ENCODE measurements at places on chromosomes 11 and 22.
A peak's percentile ranks its signal among the peaks of the same experiment; 100 is the strongest.

DNA sequence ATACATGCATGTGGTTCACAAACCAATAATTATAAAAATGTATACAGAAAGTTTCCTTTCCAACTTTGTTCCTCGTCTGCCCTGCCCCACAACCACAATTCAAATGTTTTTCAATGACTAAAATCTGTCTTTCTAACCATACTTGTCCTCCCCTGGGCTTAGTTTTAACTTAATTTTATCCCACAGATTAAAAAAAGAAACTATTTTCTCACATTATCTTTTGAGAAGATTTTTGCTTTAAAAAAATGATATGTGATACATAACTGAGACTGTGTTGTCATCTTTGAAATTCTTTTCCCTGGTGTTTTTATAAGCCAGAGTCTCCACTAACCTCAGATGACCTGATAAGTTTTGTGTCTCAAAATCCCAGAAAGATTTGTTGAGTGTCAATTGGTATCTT, 79.0 kb downstream of the FDX1 start:
- DNase-seq = no peak

DNA sequence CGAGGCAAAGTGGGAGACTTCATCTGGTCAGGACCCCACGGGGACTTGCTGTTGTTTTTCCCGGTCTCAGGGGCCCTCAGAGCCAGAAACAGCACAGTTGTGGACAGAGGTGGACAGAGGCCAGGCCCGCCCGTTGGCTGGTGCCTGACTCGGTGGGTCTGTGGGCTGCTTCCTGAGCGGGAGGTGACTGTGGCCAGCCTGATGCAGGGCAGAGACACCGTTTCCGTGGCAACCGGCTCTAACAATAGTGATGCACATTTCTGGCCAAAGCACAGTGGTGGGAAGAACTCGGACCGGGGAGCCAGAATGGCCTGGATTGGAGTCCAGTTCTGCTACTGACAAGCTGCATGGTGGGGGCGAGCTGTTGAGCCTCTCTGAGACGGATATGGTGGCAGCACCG, 58.7 kb upstream of the ATXN10 start:
- no peak for DNase-seq

GRCh38 chr11:507727-508515, 879 bp upstream of the RNH1 start:
- DNase-seq = no peak

GRCh38 chr11:10917802-10918201, 59.9 kb upstream of the ZBED5 start:
- DNase-seq = no peak

DNA sequence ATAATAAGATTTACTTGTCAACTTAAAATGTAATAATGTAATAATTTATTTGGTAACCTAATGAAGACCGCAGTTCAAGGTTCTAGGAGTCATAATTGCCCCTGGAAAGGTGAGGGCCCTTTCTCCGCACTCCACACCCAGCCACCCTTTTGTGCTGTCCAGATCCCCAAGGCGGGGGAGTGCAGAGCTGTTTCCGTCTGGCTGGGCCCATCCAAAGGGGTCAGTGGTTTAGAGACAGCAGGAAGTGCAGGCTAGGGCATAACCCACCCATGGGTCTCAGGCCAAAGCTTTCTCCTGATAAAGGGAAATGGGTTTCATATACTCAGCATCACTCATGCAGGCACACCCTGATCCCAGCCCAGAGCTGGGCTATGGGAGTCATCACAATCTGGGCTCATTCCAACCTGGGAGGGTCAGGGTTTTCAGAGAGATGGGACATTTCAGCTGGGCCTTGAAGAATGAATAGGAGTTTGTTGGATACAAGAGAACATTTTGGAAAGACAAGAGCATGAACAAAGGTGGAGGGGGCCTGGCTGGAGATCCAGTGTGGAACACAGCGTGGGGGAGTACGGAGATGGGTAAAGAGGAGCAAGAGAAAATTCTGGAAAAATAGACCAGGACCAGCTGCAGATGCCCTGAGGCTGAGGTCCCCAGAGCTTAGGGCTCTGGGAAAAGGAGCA, 432.2 kb downstream of the TBC1D22A start:
- no peak for DNase-seq

DNA sequence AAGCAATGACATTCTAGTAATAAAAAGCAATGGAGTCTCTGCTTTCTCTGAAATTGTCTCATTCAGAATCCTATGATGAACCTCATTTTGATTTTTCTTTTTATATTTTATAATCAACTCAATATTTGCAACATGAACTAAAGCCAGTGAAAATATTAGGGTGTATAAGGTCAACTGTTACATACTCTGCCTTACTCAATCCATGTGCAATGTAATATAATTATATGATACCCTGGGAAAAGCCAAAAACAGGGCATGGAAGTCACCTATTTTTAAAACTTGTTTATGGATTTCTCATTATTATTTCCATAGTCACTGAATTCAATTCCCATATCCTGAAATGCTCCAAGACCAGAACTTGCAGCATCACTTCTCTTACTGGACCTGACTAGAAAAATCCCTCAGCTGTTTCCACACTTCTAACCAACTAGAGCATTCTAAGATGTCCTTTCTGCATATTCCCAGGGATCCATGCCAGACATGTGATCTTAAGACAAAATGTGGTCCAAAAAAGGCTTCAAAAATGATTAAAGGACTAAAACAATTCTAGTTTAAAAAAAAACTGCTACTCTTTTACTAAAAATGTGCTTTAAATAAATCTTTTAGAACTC, 97.3 kb downstream of the GUCY1A2 start:
- DNase-seq = no peak

DNA sequence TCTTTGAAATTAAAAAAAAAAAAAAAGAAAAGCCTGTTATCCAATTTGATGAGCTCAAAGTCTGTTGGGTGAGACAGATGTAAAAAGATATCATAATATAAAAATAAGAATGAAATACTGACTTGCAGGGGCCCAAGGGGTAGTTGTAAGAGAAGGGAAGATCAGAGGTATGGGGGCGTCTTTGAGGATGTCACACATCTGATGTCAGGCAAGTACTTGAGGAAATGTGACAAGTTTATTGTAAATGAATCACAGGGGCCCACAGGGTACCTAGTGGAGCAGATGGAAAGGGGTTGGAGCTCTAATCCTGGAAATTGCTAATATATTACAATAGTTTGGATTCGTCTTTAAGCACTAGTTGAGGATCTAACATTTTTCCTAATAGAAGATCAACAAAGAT, 131.6 kb downstream of the MAML2 start:
- no peak for DNase-seq

DNA sequence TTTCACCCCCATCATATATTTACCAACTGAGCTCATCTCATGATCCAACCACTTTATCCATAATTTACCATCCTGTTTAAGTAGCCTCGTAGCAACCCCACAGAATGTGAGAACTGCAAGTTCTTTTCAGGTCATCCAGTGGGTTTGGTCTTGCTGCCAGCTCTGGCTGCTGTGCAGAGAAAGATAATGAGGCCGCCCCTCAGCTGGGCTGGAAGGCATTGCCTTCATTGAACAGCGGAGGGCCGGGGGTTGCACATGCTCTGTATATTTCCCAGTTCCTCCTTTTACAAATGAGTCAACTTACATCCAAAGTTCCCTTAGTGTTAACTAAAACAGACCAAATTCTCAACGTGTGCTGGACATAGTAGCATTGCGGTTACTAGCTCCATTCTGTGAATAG, 96.7 kb downstream of the SYN3 start:
- no peak for DNase-seq

- DNase-seq = no peak
These were observed 4.2 kb upstream of the KLHL22 start for GRCh38 chr22:20499769-20500168.

DNA sequence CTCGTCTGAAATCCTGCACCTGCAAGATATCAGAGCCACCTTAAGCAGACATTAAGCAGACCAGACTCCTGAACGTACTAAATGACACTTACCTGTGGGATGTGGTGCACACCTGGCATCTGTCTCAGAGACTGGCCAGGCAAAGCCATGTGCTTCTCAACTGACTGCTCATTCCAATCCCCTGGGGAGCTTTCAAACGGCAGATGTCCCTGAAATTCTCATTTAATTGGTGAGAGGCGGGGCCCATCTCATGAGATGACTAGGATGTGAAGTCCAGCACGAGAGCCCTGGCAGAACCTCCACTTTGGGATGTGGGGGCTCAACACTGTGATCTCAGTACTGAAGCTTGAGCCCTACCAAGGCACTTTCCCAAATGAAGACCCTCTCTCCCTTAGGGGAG, 84.9 kb upstream of the HMGXB4 start:
- no peak for DNase-seq

- DNase-seq = no peak
These were observed 41.8 kb upstream of the SORL1-AS1 start for GRCh38 chr11:121494355-121495099.

- DNase-seq = no peak
These were observed 18.3 kb downstream of the POLDIP3 start for GRCh38 chr22:42596336-42596735.

GRCh38 chr11:9155930-9156329, 64.5 kb upstream of the SCUBE2 start:
- no peak for DNase-seq

DNA sequence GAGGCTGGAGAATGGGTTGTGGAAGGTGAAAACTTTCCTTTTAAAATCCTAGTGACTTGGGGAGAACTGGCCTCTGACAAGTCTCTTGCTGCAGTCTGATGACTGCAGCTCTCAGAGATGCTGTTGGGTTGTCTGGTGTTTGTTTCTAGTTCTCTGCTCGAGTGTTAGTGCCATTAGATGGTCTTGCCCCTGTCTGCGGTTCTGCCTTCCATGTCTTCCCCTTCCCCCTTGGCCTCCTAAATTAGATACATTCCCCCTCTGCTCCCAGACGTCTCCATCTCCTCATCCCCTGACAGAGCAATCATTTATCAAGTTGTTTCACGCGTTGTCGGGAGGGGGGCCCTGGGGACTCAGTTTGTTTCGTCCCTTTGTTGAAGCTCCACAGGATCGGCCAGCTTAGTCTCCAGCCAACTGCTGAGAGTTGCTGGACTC, 67.7 kb downstream of the CECR2 start:
- DNase-seq = no peak

DNA sequence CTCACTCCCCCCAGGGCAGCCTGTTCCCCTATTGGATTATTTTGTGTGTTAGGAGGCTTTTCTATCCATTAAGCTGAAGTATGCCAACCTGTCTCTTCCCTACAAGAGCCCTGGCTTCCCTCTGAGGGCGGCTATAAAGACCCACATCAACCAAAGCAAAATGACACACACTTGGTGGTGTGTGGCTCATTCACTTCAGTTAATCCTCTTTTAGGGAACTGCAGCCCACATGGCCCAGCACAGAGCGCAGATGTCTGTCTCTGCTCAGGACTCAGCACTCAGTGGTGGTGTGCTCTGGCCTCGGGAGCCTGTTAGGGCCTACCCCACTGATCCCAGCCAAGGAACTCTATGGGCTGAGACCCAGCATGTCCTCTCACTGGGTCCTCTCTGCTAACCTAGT, 32.2 kb upstream of the LRRC10B start:
- DNase-seq = no peak

- DNase-seq = no peak
These were observed 12.9 kb downstream of the OLFML1 start for GRCh38 chr11:7498193-7498592.

- no peak for DNase-seq
These were observed 89.4 kb downstream of the PPP6R3 start for GRCh38 chr11:68549789-68550484.

DNA sequence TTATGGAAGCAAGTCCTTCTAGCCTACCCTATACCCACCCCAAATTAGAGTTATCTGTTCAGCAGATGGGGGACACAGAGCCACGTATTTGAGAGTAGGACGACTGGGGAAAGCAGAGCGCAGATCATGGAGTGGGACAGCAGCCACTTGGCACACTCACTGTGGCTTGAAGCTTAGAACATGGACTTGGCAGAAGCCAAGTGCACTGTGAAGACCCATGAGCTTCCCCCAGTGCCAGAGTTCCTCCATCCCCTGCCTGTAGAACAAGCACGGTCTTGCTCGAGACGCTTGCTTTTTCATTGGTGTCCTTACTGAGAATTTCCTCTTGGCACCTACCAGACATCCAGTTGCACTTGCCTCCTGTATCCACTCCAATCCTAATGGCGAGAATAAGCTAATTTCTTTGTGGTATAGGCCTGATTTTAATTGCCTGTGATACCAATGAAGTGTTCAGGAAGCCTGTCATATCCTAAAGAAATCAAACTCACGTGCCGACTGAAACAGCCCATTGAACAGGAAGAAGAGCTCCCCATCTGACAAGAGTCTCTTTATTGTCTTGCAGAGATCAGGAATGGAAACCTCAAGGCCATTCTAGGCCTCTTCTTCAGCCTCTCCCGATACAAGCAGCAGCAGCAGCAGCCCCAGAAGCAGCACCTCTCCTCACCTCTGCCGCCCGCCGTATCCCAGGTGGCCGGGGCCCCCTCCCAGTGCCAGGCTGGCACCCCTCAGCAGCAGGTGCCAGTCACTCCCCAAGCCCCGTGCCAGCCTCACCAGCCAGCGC, 166.9 kb downstream of the NAV2 start:
- no peak for DNase-seq

DNA sequence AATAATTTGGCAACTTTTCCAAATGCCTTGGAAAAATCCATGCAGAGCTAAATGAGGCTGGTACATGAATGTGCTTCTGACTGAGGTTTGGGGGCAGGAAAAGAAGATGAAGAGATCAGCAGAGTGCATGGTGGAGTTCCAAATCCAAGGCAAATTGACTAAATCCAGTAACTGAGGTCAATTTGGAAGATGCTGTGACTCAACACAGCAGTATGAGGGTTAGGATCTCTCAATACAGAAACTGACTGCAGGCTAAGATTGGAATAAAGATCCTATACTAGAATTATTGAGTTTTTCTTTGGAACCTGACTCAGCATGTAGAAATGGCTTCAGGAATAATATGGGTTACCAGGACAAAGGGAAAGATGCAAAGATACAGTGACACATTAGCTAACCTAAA, 99.3 kb upstream of the FAT3 start:
- DNase-seq = no peak

DNA sequence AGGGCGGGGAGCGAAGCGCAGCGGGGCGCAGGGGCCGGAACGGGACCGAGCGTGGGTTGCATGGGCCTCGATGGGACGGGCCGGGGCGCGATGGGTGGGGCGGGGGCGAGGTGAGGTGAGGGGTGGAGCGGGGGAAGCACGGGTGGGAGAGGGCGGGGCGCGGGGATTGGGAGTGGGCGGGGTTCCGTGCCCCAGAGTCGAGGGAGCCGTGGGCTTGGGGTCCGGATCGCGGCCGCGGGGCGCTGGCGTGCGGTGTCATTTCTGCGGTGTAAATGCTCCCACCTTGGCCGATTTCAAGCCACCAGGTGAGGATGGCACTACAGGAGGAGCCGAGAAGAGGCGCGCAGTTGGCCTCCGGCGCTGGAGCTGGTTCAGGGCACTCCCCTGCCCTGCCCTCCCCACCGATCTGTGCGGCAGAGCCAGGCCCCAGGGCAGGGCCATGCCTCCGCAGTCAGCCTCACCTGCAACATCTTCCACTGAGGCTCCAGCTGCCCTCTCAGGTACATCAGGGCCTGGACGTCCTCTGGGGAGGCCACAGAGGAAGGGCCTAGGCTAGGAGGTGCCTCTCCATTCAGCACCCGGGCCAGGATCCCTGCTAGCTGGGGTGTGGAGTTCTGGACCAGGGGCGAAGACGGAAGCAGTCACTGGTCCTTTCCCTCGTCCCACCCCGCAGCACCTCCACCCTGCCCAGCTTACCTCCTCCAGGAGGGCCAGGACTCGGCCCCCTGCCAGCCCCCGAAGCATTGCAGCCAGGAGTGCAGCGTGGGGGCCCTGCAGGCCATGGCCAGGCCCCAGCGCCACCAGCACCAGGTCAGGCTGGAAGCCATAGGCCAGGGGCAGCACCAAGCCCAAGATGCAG, 620 bp upstream of the TUBGCP6 start:
- peak; percentile 67 for DNase-seq
